ENCODE measurements at places on chromosomes 1 and 21. TPM values are rescaled to one million over a fixed set of nuclear protein-coding genes. Genes with fewer than 3 reads are reported as not detected.

GRCh38 chr1:24222793-24223192 is 35.7 kb upstream of the IFNLR1 start:
- DNase-seq = no peak

- no peak for DNase-seq
Measured at GRCh38 chr1:160720356-160721085, 8.9 kb upstream of the CD48 start.

The CYP4A11 gene
- total RNA-seq = not detected

The BATF3 gene
- total RNA-seq = 0.25 TPM

The ANGPTL3 gene
- not detected for total RNA-seq
